Mesenchymal stem cell (in vitro differentiated cells and primary cell): ENCODE measurements at places on chromosomes 16 and 17.

GRCh38 chr17:73485130-73485529, 159.1 kb downstream of the SDK2 start:
- no peak for DNase-seq
- no peak overlapping the region for H3K27ac ChIP-seq
- no peak overlapping the region for H3K4me3 ChIP-seq
- no peaks in the 10 kb centered on the region for H3K36me3 ChIP-seq
- H3K27me3 ChIP-seq, result no peaks in the 10 kb centered on the region

- H3K27me3 ChIP-seq, result no peaks in the 10 kb centered on the region
- H3K4me1 ChIP-seq, result peaks cover 60% of the 10 kb centered on the region
- H3K36me3 ChIP-seq, result peaks cover 54% of the 10 kb centered on the region
- DNase-seq, result no peak
These were observed 276.8 kb downstream of the SEC14L1 start for GRCh38 chr17:77417575-77417974.

DNA sequence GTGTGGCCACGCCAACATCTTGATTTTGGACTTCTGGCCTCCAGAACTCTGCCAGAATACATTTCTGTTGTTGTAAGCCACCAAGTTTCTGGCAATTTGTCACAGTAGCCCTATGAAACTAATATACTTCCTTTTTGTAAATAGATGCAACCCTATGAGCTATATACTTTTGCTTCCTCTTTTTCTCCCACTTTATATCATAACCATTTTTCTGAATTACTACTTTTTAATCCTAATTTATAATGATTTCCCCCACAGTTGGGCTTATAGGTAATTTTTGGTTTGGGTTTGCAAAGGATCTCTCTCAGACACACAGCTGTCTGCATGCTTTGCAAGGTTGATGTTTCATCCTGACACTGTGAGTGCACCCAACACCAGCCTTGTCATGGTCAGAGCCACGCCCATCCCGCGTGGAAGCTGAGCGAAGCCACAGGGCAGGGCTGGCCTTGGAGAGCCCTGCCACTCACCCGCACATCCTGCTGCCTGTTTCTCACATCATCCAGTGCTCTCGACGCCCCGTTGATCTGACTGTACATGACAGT, 5.8 kb downstream of the TRIM25 start:
- H3K4me3 ChIP-seq, result no peak overlapping the region
- DNase-seq, result no peak
- H3K4me1 ChIP-seq, result peaks cover 9% of the 10 kb centered on the region
- H3K27ac ChIP-seq, result no peak overlapping the region

DNA sequence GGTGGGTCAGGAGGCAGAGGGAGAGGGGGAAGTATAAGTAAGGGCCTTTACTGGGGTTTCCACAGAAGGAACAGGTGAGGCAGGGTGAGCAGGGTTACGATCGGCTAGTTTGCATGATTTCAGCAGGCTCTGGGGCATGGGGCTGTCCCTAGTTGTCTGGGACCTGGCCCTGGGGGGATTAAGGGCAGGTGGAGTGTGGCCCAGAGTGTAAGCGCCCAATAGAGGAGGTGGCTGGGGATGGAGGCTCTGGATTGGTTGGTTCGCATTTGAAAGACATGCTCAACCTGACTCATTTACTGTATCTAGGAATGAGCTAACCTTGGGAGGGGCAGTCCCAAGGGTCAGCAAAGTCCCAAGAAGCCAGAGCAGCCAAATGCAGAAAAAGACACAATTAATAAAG, 230.3 kb downstream of the MAP2K4 start:
- DNase-seq, result no peak
- no peaks in the 10 kb centered on the region for H3K36me3 ChIP-seq
- peaks cover 20% of the 10 kb centered on the region for H3K27me3 ChIP-seq
- no peak overlapping the region for H3K4me3 ChIP-seq
- H3K27ac ChIP-seq, result no peak overlapping the region

- no peak overlapping the region for H3K4me3 ChIP-seq
- no peak overlapping the region for H3K27ac ChIP-seq
- peaks cover 10% of the 10 kb centered on the region for H3K4me1 ChIP-seq
- no peaks in the 10 kb centered on the region for H3K36me3 ChIP-seq
- DNase-seq, result no peak
These were observed 63.0 kb downstream of the NUP93 start for GRCh38 chr16:56792967-56793366.

DNA sequence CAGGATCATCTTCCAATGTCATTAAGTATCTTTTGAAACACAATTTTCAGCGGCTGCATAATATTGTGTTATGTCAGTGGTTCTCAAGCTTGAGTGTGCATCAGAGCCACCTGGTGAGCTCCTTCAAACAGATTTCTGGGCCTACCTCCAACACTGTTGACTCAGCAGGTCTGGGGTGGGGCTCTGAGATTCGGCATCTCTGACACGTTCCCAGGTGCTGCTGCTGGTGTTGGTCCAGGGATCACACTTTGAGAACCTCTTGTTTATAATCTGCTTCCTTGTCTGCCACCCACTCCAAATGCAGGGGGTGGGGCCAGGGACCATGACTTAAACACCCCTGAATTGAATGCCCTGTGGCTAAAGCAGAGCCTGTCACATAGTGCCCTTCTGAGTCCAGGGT, 73.8 kb upstream of the HNF1B start:
- DNase-seq, result no peak
- no peaks in the 10 kb centered on the region for H3K36me3 ChIP-seq
- no peak overlapping the region for H3K4me3 ChIP-seq
- peaks cover 8% of the 10 kb centered on the region for H3K4me1 ChIP-seq
- H3K27me3 ChIP-seq, result no peaks in the 10 kb centered on the region

DNA sequence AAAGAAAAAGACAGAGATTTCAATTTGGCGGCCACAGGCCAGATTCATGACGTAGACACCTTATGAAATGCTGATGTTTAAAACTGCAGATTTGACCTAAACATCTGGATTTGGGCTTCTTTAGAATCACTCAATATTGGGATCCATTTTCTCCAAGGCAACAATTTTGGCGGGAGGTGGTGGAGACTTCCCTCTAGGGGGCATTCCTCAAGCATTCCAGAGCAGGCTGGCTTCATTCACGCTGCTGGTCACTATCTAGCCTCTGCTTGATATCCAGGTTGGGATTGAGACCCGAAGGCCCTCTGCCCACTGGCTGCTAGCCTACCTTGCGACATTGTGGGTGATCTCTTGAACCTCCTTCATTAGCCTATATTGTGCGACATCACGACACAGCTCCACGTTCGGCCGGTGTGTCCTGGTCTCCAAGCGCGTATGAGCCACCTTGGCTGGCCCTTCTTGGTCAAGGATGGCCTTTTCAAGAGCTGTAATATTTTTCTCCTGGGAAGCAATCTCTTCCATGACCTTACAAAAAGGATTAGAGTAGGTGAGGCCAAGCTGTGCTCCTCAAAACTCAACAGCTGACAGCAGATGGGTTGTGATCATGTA, 24.5 kb downstream of the FBXO39 start:
- peaks cover 31% of the 10 kb centered on the region for H3K27me3 ChIP-seq
- H3K4me3 ChIP-seq, result no peak overlapping the region
- H3K4me1 ChIP-seq, result no peaks in the 10 kb centered on the region
- H3K27ac ChIP-seq, result no peak overlapping the region

- H3K4me1 ChIP-seq, result peaks cover 1% of the 10 kb centered on the region
- H3K36me3 ChIP-seq, result no peaks in the 10 kb centered on the region
- no peak overlapping the region for H3K27ac ChIP-seq
- no peak overlapping the region for H3K4me3 ChIP-seq
These were observed 150.8 kb downstream of the CYB561 start for GRCh38 chr17:63295288-63295687.

DNA sequence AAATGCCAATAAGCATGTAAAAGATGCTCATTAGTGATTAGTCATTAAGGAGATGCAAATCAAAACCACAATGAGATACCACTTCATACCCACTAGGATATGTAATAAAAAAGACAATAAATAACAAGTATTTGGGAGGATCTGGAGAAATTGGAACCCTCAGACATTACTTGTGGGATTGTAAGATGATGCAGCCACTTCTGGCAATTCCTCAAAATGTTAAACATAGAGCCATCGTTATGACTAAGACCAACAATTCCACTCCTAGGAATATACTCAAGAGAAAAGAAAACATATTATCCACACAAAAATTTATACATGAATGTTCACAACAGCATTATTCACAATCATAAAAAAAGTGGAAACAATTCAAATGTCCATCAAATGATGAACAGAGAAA, 336.2 kb upstream of the PMFBP1 start:
- H3K27ac ChIP-seq, result no peak overlapping the region
- H3K4me3 ChIP-seq, result no peak overlapping the region
- H3K36me3 ChIP-seq, result no peaks in the 10 kb centered on the region
- no peaks in the 10 kb centered on the region for H3K4me1 ChIP-seq

GRCh38 chr17:1977583-1978395, 47.3 kb downstream of the RTN4RL1 start:
- no peak for DNase-seq
- H3K36me3 ChIP-seq, result no peaks in the 10 kb centered on the region
- no peak overlapping the region for H3K27ac ChIP-seq
- H3K4me3 ChIP-seq, result no peak overlapping the region
- H3K27me3 ChIP-seq, result peaks cover 46% of the 10 kb centered on the region

DNA sequence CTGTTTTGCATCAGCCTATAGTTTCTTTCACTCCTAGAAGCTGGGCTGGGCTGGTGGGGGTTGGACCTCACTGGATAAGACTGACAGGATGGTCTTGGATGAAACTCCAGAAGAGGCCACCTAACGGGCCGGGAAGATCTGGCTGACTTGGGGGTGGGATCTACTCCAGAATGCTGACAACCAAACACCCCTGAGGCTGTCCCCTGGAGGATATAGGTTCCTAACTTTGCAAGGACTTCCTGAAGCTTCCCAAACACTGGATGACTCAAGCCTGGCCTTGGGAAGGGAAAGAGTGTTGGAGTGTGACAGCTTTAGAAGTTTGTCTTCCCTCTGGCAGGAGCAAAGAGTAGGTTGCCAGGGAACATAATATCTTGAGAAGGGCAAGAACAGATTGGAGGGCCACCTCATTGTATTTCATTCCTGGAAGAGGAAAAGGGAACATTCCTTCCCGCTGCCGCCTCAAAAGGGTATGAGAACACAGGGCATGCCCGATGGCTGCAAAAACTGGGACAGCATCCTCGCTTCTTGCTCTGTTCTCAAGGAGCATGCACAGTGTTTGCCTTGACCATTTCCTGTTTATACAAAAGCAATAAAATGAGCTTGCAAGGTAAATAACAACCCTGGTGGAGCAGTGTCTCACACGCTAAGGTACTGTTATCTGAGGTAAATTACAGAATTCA, 6.8 kb upstream of the CYB5B start:
- peaks cover 5% of the 10 kb centered on the region for H3K4me1 ChIP-seq
- H3K27me3 ChIP-seq, result no peaks in the 10 kb centered on the region
- no peak overlapping the region for H3K4me3 ChIP-seq
- H3K36me3 ChIP-seq, result no peaks in the 10 kb centered on the region

DNA sequence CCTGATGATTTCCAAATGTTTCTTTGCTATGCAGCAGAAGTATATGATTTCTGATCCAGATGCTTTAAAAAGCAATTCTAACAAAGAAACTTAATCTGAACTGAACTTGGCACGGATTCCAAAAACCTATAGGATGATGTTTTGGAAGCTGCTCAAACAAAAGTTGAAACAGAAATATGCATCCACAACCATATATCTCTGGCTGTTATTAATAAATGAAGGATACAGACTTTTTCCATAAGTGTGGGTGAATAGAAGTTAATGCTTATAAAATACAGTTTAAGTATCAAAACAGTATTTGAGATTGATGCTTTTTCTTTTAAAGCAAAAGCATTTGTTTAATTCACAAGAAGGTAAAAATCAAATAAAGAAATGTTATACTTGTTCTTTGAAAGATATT, 27.9 kb upstream of the NACA2 start:
- H3K4me1 ChIP-seq, result no peaks in the 10 kb centered on the region
- no peak overlapping the region for H3K4me3 ChIP-seq
- no peak for DNase-seq
- H3K27ac ChIP-seq, result no peak overlapping the region
- no peaks in the 10 kb centered on the region for H3K36me3 ChIP-seq

DNA sequence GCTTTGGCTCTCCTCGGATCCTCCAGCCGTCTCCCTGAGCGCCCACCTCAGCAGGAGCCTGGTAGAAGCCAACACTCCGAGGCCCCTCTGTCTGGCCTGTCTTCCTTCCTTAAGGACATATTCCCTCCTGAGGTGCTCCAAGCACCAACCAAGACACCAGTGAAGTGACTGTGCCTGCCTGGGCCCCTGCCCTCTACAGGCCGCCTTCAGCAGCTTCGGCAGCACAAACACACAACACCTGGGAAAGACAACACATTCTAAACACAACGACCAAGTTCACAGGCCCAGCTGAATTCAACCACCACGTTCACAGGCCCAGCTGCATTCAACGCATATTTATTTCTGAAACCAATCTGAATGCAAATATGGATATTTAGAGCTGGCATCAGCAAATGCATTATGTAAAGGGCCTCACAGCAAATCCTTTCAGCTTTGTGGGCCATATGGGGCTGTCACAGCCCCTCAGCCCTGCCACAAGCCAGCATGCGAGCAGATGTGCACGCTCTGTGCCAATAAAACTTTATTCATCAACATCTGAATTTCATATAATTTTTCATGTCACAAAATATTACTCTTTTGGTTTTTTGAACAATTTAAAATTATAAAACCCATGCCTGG, 12.2 kb downstream of the GALNS start:
- no peaks in the 10 kb centered on the region for H3K27me3 ChIP-seq
- H3K36me3 ChIP-seq, result peaks cover 26% of the 10 kb centered on the region
- no peak overlapping the region for H3K27ac ChIP-seq
- no peaks in the 10 kb centered on the region for H3K4me1 ChIP-seq

DNA sequence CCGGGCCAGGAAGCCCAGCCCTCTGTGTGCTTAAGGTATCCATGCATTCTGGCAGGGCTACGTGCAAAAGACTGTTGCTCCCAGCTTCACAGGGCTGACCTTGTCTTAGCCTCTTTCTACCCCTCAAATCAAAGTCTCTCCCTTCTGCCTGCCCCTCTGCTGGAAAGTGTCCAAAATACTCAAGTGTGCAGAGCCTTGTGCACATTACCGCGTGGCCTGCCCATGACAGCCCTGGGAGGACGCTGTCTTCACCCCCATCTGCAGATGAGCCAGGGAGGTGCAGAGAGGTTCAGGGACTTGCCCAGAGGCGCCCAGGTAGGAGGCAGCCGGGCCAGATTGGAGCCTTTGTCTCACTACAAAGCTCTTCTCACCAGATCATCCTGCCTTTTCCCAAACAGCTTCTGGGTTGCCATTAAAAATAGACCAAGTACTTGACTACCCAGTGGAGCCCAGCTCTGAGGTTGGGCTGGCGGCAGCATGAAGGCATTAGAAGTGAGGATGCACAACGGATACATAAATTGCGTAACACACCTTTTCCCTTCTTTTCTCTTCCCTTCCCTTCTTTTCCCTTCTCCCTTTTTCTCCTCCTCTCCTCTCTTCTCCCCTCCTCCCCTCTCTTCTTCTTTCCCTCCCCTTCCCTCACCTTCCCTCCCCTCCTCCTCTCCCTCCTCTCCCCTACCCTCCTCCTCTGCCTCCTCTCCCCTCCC, 3.5 kb downstream of the CACNG4 start:
- peaks cover 19% of the 10 kb centered on the region for H3K4me1 ChIP-seq
- H3K4me3 ChIP-seq, result no peak overlapping the region
- no peak for DNase-seq
- no peak overlapping the region for H3K27ac ChIP-seq

GRCh38 chr17:44221084-44221861, 1.8 kb upstream of the UBTF start:
- H3K27me3 ChIP-seq, result no peaks in the 10 kb centered on the region
- H3K4me3 ChIP-seq, result peak overlapping the region; percentile 95
- H3K27ac ChIP-seq, result peak overlapping the region; percentile 81
- peak; percentile 93 for DNase-seq
- H3K4me1 ChIP-seq, result peaks cover 22% of the 10 kb centered on the region
- peaks cover 7% of the 10 kb centered on the region for H3K36me3 ChIP-seq

- H3K4me1 ChIP-seq, result peaks cover 16% of the 10 kb centered on the region
- peaks cover 2% of the 10 kb centered on the region for H3K36me3 ChIP-seq
- H3K4me3 ChIP-seq, result peak overlapping the region; percentile 59
- peaks cover 58% of the 10 kb centered on the region for H3K27me3 ChIP-seq
These were observed 9.2 kb upstream of the BAIAP2 start for GRCh38 chr17:81025741-81026129.
